ENCODE measurements at places on chromosomes 7 and 10.

- no peak for DNase-seq
Observed at GRCh38 chr10:92419740-92420545, 129.0 kb downstream of the MARCHF5 start.

DNA sequence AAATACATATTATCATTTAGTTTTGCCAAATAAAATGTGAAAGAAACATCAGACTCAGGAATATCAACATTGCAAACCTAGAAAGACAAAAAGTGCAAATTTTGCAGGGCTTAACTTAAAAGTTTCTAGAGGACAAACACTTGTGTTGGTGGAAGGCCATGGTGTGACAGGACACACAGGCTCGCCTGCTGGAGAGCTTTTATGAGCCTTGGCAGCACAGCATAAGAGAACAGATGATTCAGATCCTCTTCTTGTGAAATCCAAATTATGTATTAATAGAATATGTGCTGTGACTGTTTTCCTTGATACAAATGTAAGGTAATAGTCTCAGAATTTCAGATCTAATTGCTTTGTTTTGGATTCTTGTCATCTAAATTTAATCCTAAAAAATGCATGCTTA lies 72.9 kb upstream of the ABCB5 start:
- no peak for DNase-seq

DNA sequence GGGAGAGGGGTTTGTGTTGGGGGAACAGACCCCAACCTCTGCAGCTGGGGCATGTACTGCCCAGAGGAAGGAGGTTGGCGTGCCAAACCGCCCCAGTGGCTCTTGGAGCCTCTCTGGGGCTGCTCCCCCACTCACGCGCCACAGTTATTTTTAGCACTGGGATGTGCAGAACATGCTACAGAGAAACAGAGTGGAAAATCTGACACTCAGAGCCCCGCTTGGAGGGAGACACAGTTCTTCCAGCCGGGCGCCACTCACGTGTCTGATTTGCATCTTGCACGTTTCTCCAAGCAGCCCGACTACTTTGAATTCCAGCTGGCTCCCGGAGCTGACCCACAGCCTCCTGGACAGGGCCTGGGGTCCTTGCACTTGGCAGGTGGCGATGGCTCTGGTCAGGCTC lies 182.0 kb downstream of the RPS24 start:
- no peak for DNase-seq

GRCh38 chr7:3482147-3482921 lies 181.3 kb downstream of the SDK1 start:
- DNase-seq: no peak

GRCh38 chr7:151047976-151048815 lies at the start of gene ASIC3:
TSS of gene ASIC3 (plus strand) at chr7:151048531. CDS start at chr7:151048886, 355 bp downstream.
- no peak for DNase-seq

- DNase-seq: no peak
Observed at GRCh38 chr7:157785486-157786186, 448.8 kb downstream of the DNAJB6 start.

DNA sequence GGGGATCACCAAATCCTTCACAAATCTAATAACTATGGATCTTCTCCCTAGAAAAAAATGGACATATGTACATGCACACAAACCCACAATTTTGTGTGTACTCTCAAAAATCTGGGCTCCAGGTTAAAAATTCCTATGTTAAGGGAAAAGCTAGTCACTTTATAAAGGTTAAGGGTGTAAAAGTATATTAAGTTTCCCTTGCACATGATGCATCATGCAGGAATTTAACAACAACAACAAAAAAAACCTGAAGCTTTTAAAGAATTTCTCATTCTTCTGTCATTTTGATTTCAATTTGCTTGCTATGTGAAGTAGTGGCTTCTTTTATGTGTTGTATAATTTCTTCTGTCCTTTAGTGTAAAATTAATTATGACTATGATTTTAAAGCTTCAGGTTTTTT lies 123.7 kb downstream of the CNOT4 start:
- DNase-seq: no peak

DNA sequence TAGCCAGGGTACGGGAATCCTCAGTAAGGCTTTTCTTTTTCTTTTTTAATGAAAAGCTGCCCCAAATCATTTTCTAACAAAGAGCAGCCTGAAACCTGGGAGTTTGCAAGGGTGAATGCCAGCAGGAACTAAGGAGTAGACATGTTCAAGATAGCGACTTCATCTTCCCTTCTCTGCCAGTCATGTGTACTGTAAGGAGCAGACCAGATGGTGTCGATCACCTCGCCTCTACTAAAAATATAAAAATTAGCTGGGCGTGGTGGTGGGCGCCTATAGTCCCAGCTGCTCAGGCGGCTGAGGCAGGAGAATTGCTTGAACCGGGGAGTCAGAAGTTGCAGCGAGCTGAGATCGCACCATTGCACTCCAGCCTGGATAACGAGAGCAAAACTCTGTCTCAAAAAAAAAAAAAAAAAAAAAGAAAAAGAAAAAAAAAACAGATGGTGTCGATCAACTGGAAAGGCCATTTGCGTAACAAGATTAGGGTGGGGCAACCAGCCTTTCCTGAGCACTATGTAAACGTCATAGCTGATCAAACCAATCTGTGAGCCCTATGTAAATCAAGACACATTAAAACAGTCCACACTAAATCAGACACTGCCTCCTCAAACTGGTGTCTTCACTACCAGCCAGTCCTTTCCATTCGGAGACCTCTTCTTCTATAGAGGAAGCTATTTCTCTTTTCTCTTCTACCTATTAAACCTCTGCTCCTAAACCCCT lies 33.8 kb downstream of the NOLC1 start:
- DNase-seq: no peak

GRCh38 chr7:84238596-84238995 lies 44.0 kb upstream of the SEMA3A start:
- DNase-seq: no peak

- DNase-seq: no peak
Observed at GRCh38 chr7:2296832-2297231, 17.4 kb downstream of the SNX8 start.

DNA sequence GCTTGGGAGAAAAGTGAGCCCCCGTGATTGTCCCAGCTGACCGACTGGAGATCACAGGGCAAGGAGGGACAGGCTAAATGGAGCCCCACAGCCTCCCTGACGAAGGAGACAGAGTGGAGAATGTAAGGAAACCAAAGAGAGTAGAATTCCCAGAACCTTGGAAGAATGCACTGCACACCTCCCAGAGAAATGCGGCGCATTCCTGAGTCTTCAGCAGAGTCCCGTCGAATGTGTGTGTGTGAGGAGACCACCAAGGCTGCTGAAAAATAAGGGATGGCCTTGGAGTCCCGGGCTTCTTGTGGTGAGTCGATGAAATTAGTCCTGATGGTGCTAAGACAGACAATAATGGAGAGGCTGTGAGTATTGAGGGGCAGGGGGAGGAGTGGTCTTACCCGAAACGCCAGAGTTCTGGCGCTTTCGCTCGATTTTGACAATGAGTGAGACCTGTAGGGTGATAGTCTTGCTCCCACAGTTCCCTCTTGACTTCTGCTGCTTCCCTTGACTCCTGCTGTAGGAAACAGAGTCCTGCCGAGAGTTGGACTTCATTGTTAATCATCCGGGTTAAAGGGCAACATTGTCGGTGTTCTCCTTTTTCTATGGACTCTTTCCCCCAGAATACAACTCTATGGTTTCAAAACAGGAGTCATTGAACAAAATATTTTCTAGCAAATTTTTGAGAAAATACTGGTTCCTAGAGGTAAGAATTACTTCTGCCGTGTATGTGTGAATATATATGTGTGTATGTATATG lies 103.2 kb downstream of the CNNM2 start:
- no peak for DNase-seq

DNA sequence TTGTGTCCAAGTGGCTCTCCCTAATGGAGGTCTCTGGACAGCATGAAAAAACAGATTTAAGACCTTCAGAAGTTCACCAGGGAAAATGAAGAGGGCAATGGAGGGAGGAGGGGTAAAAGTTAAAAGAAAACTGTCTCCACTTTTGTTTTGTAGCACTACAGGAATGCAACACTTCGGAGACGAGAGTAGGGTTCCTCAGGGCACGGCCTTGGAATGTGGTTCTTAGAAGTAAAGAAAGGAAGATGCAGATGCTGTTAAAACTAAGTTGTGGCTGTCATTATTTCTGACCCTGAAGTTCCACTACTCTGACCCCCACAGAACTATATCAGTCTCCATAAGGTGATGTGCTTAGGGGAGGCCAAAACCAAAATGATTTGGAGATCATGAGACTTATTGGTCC lies 335.1 kb downstream of the XPNPEP1 start:
- no peak for DNase-seq

DNA sequence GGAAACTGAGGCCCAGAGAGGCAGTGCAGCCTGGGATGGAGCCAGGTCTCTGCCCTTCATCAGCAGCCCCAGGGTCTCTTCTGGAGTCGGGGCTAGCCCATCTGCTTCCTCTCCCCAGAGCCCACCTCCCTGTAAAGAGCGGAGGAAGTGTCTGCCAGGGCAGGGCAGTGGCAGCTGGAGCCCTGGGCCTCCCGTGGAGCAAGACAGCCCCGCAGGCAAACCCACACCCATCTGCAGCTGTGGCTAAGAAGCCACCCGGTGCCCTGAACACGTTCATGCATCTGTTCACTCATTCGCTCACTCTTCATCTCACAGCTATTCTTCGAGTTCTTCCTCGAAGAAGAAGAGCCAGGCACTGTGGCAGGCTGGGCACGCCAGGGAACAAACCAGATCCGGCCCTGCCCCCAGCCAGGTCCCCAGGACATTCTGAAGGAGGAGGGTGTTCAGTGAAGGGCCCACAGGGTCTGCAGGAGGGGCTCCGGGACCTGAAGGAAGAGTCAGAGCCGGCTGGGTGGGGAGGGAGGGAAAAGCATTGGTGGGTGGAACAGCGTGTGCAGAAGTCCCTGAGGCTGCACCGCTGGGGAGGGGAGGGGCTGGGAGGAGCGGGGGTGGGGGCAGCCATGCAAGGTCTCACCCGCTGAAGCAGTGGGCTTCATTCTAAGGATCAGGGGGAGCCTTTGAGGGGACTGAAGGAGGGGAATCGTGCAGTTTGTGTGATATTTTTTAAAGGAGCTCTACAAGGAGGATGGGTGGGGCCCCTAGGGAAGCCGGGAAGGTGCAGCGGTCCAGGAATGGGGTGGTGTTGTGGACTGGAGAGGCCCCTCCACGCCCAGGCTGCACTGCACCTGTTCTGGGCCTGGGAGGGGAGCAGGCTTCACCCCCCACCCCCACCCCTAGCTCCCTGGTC lies 99.1 kb downstream of the UNCX start:
- DNase-seq: no peak

GRCh38 chr10:69387500-69387899 lies 29.2 kb downstream of the TACR2 start:
- DNase-seq: no peak

- DNase-seq: no peak
Observed at GRCh38 chr10:34341473-34341872, 473.6 kb downstream of the PARD3 start.

DNA sequence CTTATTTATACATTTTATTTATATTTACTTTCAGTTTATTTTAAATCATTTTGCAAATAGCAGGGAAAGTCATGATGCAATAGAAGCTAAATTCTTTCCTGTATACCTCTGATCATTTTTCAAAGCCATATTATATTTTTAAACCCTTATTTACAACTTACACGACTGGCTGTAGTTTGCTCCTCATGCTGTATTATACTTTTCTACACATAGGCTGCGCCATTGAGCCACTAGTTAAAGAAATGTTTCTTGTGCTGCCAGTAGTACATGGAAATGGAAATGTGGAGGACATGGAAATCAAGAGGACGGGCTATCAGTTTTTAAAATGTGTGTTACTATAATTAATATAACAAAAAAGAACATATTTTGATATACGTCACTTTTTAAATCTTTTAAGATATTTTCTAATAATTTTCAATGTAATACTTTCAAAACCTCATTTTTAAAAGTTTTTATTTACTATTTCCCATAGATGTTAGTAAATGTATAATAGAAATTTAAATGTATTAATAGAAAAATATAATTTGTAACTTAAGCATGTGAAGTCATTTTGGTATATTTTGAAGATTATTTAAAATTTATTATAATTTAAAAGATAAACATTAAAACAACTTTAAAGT lies 118.5 kb downstream of the VTI1A start:
- no peak for DNase-seq

DNA sequence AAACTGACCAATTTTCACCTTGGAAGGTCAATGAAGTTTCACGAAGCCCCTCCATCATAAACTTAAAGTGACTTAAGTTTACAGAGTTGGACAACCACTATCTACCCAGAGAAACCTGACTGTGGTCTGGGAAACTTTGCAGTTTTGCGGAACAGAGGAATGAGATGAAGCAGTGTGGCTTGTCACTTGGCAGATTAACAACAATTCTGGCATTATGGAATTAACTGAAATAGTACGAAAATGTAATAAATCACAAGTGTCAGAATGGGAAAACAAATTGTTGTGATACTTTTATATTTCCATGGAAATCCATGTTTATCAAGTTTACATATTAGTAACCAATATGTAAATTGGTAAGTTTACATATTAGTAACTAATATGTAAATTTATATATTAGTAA lies 4.9 kb downstream of the KMT2C start:
- no peak for DNase-seq

- no peak for DNase-seq
Observed at GRCh38 chr10:110840225-110840922, 31.4 kb upstream of the PDCD4 start.

DNA sequence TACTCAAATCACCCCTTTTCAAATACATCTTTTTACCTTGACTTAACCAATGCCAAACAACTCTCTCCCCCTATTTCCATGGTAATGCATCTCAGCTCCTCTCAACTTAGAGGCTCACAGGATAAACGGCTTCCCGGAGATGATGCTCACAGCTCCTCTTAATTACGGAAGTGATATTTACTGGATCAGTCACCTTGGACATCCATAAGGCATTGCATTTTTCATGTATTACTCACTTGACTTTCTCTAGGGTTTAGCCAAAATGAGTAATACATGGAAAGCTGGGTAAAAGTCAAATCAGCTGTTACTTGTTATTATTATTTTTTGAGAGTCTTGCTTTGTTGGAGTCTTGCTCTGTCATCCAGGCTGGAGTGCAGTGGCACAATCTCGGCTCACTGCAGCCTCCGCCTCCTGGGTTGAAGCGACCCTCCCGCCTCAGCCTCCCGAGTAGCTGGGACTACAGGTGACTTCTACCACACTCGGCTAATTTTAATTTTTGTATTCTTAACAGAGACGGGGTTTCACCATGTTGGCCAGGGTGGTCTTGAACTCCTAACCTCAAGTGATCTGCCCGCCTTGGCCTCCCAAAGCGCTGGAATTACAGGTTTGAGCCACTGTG lies 73.3 kb upstream of the RHEB start:
- DNase-seq: no peak

DNA sequence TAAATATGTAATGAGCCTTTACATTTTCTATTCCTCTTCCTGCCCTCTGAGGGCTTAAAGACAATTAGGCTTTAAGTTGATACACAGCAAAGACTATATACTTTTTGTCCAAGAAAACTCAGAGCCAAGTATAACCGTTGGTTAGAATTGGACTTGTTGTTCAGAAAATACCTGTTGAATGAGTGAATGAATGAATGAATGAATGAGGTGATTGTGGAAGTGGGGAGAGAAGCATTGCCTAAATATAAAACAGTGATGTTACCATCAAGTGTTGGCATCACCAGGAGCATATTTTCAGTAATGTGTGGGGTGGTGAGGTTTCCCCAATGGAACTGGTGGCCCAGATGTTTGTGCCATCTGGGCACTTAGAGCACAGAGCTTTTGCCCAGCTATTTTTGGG lies 106.9 kb downstream of the AOAH start:
- DNase-seq: no peak

GRCh38 chr10:84822931-84823630 lies 494.7 kb downstream of the CCSER2 start:
- DNase-seq: no peak
